Activated T-cell treated with anti-CD3 and anti-CD28 coated beads for 48 hours (primary cell): ENCODE measurements at places on chromosomes 1 and 21.

DNA sequence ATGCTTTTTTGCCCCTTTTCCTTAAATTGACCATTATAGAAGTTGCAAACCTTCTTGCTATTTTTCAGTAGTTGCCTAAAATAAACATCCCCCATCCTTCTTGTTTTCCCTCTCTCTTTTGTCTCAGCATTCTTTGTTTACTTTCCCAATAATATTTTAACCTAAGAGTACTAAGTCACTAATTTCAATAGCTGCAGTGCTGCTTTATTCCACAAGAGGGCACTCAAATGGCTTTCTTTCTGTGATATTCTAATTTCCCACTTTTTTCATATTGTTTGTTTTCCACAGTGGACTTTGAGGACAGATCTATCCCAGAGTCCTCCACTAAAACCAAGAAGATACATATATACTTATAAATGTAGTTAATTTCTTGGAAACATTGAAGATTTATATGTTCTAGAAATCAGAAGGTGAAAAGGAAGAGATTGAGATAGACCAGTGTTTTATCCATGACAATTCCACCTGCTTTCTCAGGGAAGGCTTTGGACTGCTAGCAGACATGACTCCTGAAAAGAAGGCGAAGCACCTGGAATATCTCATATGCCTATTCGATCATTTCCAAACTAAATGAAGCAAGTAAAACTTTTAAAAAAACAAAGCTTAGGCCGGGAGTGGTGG, 104.8 kb upstream of the GRIK1 start:
- no peak for DNase-seq

GRCh38 chr21:43287111-43287760, 118.4 kb downstream of the CRYAA start:
- no peak for DNase-seq

GRCh38 chr1:53525595-53525994, 66.4 kb downstream of the DMRTB1 start:
- no peak for DNase-seq

DNA sequence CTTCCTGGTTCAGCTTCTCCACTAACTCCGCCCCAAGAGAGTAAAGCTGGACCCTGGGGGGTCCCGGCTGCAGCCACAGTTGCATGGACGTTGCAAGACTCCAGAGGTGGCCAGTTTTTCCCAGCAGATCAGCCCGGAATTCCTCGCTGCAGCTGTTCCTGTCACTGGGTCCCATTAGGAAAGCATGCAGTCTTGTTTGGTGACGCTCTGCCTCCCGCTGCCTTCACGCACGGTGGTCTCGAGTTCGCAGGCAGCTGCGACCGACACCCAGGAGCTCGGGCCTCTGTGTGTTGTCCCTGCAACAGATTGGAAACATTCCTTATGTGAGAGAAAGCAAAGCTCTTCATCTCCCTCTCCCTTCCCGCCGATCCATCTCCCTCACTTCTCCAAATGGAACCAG, 162.8 kb downstream of the PRDM16 start:
- no peak for DNase-seq

GRCh38 chr1:24149866-24150233, 6.9 kb upstream of the IL22RA1 start:
- peak; percentile 42 for DNase-seq

- DNase-seq: no peak
Observed at GRCh38 chr1:180773210-180773865, 139.4 kb upstream of the KIAA1614 start.

GRCh38 chr1:92832537-92833114, 786 bp downstream of the RPL5 start:
- DNase-seq: no peak

- DNase-seq: no peak
Observed at GRCh38 chr1:111802984-111803383, 47.3 kb downstream of the DDX20 start.

- no peak for DNase-seq
Observed at GRCh38 chr21:33278721-33279120, 12.6 kb downstream of the IL10RB start.

- no peak for DNase-seq
Observed at GRCh38 chr1:226064816-226065248, 2.3 kb downstream of the H3-3A start.

DNA sequence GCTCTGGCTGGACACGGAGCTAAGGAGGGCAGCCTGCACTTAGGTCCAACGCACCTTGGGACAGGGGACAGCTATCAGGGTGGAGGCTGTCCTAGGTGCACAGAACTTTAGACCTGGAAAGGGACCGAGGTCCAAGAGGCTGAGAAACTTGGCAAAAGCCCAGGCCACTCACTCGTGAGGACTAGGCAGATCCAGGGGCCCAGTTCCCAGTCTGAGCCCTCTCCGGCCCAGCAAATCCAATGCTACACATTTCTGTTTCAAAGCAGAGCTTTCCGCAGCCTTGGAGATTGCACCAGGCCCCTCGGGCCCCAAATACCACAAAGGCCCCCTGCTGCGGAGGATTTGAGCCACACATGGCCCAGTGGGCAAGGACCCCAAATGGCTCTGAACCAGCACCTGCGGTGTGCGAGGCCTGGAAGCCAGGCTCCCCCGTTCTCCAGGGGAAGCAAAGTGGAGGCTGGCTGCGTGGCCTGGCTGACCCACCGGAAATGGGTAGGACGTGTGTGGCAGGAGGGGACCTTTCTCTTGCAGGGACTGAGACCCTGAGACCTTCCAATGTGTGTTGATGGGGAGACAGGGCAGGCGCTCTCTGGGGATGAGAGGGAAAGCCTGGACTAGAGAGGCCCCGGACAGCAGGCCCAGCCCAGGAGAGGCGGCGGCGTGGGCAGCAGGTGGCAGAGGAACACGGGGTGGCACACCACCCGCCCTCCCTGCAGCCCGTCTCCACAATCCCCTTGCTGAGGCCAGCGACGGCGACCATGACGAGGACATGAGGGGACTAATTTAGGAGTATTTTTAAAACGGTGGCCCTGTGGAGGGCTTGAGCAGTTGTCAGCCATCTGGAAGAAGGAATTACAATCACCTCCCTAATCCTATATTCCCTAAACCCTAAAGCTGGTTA, 118.7 kb downstream of the CASZ1 start:
- no peak for DNase-seq

- no peak for DNase-seq
Observed at GRCh38 chr1:118828038-118828437, 160.1 kb downstream of the TBX15 start.

GRCh38 chr1:59924653-59925052, 1.9 kb downstream of the CYP2J2 start:
- DNase-seq: no peak

- no peak for DNase-seq
Observed at GRCh38 chr1:161200421-161200991, 1.7 kb upstream of the ADAMTS4 start.

DNA sequence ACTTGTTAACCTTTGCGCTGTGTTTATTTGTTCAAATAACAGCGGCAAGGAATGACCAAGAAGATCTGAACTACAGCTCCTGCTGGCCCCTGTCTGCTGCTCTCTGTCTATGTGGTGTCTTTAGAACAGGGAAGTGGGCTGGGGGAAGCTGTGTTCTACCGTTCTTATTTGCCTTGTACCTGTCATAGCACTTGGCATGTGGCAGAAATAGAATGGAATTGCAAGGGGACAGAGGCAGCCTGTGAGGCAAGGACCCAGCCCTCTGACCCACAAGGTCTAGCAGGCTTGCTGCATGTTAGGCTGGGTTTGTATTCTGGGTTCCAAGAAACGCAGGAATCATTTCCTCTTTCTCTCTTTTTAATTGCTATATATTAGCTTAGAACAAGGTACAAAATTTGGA, 20.7 kb downstream of the HMGCS2 start:
- DNase-seq: no peak

GRCh38 chr1:118973531-118974137, 14.5 kb downstream of the TBX15 start:
- DNase-seq: no peak

DNA sequence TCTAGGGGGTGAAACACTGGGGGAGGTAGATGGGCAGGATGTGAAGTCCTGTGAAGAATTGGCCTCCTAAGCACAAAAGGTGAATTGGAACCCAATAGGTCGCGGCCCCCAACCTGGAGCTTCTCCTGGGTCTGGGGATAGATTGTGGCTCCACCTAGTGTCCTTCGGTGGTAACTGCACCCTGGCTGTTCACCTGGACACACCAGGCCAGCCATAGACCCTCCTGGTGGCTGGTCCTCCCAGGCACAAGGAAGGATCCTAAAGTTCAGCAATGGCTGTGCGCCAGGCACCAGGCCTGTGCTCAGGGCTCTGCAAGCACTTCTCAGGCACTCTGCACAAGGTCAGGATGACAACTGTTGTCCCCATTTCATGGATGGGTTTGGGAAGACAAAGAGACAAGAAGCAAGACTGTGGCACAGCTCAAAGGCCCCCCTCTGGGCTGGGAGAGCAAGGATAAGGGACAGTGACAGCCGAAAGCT, 13.5 kb downstream of the ESPN start:
- DNase-seq: peak; percentile 63

DNA sequence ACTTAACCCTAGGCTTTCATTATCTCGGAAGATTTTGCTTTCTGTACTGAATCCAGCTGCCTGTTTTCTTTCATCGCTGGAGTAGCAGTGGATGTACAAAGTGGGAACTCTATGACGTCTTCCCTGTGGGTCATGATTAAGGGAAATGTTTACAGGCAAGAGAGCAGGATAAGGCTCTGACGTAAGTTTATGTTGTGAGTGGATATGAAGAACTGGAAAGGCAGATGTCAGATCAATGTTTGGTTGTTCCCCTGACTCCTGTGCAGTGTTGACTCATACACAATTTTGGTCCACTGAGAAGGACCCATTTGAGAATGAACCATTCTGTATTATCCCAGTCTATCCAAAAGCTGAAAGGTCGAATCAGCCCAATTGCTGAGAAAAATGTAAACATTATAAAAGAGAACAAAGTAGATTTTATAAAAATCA, 292.4 kb downstream of the GRIK1 start:
- no peak for DNase-seq

DNA sequence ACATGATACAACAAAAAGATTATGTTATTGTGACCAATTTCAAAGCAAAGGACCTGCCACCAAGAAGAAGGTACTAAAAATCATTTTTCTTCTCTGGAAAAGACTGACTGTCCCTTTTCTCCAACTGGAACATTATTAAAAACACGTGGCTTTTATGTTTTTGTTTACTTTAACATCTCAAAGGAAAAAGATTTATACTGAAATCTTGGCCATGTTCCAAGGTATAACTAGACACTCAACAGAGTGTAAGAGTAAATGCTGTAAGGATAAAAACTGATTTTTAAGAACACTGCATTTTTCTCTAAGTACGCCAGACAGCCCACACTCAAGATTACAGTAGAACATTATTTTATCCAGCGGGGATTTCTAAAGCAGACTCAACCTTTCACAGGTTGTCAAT, 62.1 kb downstream of the BRWD1 start:
- DNase-seq: no peak

- DNase-seq: no peak
Observed at GRCh38 chr1:22080191-22080590, 27.7 kb downstream of the CDC42 start.

GRCh38 chr1:111221633-111222291, 5.8 kb upstream of the CHI3L2 start:
- DNase-seq: peak; percentile 43

GRCh38 chr1:47230692-47231300, 1.2 kb downstream of the TAL1 start:
- peak; percentile 18 for DNase-seq

- no peak for DNase-seq
Observed at GRCh38 chr1:107874221-107874620, 90.8 kb downstream of the VAV3 start.

DNA sequence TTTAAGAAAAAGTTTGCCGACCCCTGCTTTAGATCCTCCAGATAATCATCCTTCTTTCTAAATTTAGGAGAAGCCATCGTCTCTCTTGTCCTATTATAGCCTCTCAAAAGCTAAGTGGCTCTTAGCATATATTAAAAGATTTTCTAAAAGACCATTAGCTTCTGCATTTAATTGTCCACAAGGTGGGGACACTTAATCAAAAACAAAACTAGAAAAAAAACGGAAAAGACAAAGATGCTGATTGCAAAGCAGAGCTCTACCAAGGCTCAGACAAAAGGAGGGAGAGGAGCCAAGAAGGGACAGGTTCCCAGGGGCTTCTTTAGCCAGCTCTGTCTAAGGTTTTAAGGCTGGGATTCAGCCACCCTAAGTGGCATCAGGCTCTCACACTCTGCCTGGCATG, 128.3 kb upstream of the HMGB4 start:
- DNase-seq: no peak

- no peak for DNase-seq
Observed at GRCh38 chr1:192580351-192580962, 4.9 kb downstream of the RGS1 start.

GRCh38 chr1:214310010-214310409, 29.1 kb downstream of the SMYD2 start:
- no peak for DNase-seq

- DNase-seq: no peak
Observed at GRCh38 chr1:168054117-168054516, 82.6 kb downstream of the GPR161 start.

- no peak for DNase-seq
Observed at GRCh38 chr1:102191723-102192122, 195.0 kb upstream of the OLFM3 start.

DNA sequence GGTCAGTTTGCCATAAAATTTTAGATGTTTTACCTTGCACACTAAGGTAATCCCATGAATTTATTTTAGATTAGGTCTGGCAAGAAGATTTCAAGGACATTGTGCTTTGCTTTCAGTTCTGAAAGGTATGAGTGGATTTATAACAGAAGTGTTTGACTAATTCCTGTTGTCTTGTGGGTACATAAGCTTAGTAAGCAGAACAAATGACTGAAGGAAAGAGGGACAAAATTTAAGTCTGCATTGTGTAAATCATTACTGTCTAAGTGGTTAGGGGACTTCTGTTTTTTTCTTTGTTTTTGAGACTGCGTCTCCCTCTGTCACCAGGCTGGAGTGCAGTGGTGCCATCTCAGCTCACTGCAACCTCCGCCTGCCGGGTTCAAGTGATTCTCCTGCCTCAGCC, 60.1 kb downstream of the PKN2 start:
- no peak for DNase-seq

- DNase-seq: no peak
Observed at GRCh38 chr1:192766009-192766625, 42.7 kb upstream of the RGS2 start.
